Nucleus accumbens (tissue), 56 donors: ENCODE measurements at places on chromosomes 3 and 15.

- DNase-seq, result no peak
Measured at GRCh38 chr3:64056606-64057180, 33.4 kb upstream of the PSMD6 start.

- no peak for DNase-seq
Measured at GRCh38 chr15:51170882-51171633, 76.4 kb upstream of the TNFAIP8L3 start.

DNA sequence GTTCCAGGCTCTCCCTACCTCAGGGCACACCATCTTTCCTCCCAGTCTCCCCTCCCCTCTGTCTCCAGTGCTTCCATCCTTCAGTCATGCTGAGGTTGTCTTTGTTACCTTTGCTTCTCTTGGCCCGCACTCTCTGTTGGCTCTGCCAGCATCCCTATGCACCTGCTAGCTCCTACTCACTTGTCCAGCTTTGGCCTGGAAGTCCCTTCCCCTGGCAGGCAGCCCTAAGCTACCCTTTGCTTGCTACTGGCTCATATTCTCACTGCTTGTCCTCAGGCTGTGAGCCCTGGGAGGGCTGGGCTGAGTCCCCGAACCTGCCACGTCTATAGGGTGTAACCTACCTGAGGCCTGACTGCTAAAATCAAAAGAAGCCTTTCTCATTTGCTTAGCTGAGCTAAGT, 122.7 kb downstream of the PGPEP1L start:
- DNase-seq, result no peak

DNA sequence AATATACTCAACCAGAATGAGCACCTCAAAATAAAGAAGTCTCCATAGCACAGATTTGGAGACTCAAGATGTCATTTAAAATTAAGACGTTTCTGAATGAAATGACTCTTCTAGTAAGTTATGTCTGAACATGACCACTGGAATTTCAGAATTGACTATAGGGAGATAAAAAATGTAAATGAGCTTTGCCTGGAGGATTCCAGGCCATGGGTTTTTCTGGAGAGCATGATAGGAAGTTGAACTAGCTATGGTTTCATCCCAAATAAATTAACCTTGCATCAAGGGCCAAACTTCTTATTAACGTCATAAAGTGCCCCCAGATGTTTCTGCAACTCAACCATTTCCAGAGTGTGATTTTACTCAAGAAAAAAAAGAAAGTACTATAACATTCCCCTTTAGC, 222.6 kb upstream of the NR2F2 start:
- no peak for DNase-seq

DNA sequence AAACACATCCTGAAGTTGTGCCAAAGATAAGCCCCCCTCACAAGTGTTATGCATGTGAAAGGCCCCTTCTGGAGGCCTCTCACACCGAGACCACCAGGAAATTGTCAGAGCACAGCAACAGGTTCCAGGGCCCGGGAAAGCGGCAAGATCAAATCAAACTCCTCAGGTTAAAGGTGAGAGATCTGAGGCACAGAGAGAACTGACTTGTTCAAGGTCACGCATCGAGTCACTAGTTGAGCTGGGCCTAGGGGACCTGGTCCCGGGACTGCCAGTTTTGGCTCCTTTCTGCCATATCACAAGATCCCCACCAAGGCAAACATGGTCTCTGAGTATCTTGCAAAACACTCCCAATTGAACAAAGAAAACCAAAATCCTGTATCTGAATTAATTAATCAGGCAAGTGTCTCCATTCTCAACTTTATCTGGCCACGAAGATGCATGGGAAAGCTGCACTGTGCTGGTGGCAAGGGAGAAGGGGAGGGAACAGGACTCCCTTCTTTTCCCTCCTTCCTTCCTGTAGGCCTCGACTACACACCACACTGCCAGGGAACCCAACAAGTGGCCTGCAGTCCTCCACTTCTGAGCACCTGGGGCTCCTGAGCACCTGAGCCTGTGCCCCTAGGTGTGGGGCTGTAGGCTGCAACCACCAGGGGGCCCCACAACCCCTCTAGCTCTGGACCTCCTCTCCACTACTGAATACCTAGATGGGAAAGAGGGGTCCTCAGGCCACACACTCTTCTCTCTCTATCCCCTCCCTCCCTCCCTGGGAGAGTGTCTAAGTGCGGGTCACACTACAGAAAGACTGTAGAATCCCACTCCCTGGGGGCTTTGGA, 37.3 kb downstream of the ANP32A start:
- no peak for DNase-seq

- DNase-seq, result peak; percentile 24
Measured at GRCh38 chr3:187319699-187320302, 28.3 kb upstream of the MASP1 start.

DNA sequence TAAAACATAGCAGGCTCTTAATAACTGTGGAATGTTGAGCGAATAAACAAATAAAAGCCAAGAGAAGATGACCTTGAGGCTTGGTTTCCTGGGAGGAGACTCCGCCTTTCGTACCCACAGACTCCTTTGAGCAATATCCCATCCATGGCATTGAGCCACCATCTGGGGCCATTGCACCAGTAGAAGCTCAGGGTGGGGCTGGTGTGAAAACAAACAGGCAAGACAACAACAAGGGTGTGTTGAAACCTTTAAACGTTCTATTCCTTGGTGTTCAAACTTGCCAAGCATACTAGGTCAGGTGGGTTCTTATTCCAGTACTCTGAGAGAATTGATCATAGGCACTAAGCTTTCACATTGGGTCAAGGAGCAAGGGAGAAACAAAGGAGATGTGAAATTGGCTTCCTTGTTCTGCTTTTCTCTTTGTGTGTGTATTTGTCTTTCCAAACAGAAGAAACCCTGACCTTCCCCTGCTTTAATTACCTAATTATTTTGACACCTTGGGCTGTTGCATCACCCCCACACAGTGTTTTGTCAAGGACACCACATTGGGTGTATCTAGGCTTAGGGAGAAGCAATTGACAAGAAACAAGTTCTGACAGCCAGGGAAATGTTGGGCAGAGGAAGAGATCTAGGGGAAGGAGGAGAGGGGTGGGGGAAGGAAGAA, 105.1 kb upstream of the BCL6 start:
- no peak for DNase-seq

DNA sequence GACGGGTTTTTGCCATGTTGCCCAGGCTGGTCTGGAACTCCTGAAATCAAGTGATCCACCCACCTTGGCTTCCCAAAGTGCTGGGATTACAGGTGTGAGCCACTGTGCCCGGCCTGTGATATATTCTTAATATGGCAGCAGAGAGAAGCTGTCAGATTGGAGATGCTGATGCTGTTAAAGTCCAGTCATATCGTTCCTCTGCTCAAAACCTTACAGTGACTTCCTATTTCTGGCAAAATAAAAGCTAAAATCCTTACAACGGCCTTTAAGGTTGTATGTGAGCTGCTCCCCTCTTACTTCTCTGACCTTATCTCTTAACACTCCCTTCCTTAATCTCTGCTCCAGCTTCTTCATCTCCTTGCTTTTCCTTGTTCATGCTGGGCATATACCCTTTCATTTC, 26.6 kb upstream of the MGA start:
- no peak for DNase-seq

DNA sequence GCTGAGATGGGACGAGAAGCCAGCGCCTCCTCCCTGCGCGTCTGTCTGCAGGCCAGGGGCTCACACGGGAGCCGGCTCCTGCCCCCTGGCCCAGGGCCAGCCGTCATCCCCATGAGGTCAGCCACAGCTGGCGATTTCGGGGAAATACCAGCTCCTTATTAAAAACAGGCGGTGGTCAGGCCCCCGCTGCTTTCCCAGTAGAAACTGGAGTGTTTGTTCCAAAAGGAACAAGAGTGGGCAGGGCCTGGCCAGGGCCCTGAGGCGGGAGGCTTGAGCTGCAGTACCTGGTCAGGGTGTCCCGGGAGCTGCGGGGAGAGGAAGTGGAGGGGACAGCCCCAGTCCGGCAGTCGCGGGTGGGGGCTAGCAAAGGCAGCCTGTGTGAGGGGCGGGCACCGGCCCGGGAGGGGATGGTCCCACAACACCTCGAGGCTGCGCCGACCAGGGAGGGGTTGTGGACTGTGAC, 17.8 kb downstream of the MYL3 start:
- no peak for DNase-seq

DNA sequence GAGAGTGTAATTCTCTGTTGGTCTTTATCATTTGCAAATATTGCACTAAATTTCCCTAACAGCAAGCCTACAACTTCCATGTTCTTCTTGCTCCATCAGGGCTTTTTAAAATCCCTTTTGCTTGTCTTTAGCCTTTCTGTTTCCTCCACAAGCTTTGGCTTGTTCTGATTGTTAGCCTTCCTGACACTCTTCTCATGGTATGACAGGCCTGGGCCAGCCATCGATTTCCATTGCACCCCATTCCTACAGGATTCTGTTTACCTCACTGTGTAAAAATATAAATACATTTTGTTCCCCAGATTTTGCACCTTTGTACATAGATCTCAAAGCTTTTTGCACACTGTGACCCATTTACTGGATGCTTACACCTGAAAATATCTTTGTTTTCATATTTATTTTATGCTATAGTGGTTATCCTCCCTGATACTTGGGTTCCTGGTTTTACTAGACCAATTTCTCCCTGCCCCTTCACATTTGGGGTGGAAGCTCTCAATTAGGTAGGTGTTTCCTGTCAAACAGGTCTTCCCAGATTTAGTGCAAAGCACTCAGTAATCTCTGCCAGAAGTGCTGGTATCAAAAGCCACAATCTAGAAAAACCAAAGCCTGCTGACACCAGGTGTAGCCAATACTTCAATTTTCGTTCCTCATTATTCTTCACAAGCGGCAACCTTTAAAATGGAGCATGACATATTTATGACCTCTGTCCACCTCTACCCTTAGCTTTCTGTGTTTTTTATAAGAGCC, 57.9 kb upstream of the PPP2R3A start:
- DNase-seq, result no peak

DNA sequence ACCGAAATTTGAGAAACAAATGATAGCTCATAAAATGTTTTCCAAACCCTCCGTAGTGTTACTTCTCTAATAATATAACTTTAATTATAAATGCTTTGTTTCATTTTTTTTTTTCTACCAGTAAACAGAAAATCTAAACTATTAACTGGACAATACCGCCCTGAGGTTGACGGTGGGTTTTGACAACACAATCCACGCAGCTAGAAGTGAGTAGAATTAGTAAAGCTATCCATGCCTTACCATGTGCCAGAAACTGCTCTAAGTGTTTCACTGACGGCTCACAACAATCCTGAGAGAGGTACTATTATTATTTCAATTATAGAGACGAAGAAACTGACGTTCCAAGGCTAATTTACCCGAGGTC, 410 bp downstream of the NDUFAF1 start:
- no peak for DNase-seq

GRCh38 chr15:93105485-93105884, 16.5 kb upstream of the RGMA start:
- DNase-seq, result no peak

GRCh38 chr15:32998979-32999672, 195.4 kb downstream of the FMN1 start:
- DNase-seq, result no peak

DNA sequence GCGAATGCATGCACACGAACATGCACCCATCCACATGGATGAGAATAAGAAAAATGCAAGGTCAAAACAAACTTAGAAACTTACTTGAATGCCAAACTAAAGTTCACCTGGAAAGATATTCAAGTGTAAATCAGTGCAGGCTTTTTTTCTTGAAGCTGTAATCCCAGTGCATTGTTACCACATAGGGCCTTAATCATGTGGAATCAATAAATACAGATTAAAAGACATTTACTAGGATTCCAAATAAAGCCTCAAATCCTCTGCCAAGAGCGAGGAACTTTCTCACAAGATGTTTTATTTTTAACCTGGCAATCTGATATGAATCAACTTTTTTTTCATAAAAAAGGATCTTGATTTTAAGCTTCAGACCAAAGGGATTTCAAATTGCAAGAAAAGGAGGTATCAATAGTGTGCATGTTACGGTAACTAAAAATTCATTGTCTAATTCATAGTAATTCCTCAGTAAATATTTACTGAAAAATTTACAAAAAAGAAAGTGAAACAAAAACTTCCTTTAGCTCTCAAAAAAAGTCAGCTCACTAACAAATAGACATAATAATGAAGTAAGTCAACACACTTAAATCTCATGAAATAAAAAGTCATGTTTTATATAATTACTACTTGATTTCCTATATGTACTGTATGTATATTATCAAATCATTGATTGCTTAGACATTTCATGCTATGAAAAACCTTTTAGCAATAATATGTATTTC, 978.6 kb downstream of the PLOD2 start:
- DNase-seq, result no peak

GRCh38 chr3:87088430-87088992, 97.6 kb upstream of the VGLL3 start:
- DNase-seq, result no peak

DNA sequence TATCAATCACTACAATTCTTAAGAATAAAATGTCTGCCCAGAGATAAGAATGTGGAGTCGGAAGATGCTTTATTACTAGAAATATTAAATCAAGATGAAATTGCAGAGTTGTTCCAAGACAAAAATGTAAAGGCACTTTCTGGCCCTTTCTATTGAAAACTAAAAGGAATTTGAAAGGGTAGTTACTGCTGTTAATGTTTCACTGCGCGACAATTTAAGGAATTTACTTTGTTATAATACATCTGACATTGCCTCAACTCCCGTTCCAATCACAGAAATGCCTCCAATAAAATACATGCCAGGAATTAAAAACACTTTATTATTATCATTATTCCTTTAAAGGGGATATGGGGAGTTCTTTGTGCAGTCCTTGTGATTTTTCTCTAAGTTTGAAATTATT, 26.4 kb downstream of the RSL24D1 start:
- DNase-seq, result no peak

- DNase-seq, result no peak
Measured at GRCh38 chr3:119524931-119525662, 26.8 kb downstream of the TIMMDC1 start.

DNA sequence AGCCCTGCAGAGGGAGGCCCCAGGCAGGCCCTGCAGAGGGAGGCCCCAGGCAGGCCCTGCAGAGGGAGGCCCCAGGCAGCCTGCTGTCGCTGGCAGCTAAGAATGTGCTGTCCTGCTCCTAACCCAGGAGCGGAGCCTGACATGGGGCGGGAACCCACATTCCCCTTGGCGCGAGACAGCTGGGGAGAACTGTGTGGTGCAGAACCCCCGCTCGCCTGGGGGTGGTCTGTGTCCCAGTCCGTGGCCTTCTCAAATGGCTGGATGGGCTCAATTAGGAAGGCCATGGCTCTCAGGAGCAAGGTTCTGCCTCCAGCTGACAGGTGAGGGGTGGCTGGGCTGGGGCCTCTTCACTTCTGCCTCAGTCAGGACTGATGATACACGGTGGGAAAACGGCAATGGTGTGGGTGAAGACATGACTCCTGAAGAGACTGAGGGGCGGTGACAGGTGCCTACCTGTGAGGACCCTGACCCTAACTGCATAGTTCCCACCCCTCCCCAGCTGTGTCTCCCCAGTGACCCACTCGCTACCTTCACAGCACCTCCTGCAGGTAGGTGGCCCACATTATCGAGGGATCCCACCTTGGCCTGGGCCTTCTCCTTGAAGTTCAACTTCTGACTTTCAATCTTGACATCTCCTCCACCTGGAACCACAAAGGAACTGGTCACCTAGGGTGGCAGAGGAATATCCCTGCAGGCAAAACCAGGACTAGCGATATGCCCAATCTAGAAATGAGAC, 52.0 kb downstream of the DHX30 start:
- no peak for DNase-seq
